ENCODE measurements at places on chromosomes 16 and 17.

GRCh38 chr17:7887482-7888183 is 956 bp upstream of the CHD3 start:
- DNase-seq: peak; percentile 72

GRCh38 chr17:6348891-6349290 is 86.0 kb downstream of the AIPL1 start:
- DNase-seq: no peak

DNA sequence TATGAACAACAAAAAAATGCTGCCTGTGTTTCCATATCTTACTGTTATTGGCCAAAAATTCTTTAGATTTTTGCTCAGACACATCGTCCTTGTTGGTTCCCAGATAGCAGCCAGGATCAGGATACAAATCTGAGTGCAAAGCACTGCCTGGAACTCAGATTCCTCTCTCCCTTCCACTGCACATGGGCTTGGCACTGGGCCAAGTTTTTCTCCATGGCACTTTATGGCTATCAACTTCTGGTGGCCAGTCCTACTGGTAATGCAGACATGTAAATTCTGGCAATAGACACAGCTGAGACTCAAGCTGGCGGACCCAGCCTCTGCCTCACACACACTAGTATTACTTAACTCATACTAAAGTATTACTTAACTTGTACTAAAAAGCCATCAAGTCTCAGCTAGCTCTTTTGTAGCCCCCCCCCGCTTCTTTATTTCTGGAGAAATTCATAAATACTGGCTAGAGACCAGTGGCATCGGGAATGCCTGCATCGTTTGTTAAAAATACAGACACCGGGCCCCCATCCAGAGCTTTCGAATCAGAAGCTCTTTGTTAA is 181.2 kb upstream of the COX10 start:
- DNase-seq: no peak

DNA sequence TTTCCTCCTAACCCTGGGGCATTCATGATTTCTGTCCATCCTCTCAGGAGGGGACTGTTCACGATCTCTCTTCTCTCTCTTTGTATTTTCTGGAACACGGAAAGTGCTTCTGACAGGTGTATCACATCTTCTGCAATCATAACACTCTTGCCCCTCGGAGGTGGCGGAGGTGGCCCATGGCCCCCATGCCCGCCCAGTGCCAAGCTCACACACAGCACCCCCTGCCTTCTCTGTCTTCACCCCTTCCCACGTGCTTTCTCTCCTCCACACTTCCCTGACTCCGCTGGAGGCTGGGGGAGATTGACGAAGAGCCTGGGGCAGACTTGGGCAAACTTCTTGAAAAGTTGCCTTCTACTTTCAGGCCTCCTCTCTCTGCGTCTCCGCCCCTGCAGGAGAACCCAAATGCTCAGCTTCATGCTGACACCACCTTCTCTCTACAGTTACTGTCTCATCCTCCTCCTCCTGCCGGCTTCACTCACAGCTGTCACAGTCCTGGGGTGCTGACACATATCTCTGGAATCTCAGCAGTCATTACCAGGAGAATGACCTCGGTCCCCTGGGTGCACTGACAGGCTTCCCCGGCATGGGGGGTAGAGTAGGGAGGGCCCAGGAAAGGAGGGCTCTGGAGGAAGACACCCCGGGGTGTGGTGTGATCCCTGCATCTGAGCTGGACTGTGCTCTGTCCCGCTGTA is 127.1 kb downstream of the ENGASE start:
- DNase-seq: no peak

DNA sequence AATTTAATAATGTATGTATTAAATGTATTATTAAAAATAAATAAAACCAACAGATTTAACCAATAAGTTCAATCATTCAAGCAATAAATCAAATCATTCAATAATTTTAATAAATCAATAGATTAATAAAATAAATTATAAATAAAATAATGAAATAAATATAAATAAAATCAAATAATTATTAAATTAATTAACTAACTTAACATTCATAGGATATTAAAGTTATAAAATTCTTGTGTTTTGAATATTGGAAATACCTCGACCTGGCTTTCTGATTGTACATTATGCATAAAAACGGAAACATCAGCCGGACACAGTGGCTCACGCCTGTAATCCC is 182.2 kb downstream of the BANP start:
- DNase-seq: no peak

- DNase-seq: no peak
Measured at GRCh38 chr16:48210747-48211146, 33.4 kb upstream of the LONP2 start.

GRCh38 chr17:80260069-80260535 is 550 bp upstream of the RNF213 start:
- DNase-seq: peak; percentile 61

DNA sequence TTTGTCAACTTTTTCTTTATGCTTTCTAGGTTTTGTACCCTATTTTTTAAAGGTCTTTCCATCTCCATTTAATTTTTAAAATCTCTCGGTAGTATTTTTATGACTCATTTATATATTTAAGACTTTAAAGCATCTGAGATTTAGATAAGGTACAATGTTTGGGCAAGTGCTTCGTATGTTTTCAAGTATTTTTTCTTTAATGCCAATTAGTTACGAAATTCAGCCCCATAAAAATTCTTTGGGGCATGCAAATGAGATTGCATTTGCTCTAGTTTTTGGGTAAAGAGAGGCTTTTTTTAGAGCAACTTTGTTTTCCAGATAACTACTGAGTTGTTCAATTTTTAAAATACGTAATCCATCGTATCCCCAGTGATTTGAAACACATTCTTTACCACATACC is 65.3 kb upstream of the CRHR1 start:
- no peak for DNase-seq

GRCh38 chr17:35051183-35051578 is 12.3 kb downstream of the RFFL start:
- DNase-seq: no peak

DNA sequence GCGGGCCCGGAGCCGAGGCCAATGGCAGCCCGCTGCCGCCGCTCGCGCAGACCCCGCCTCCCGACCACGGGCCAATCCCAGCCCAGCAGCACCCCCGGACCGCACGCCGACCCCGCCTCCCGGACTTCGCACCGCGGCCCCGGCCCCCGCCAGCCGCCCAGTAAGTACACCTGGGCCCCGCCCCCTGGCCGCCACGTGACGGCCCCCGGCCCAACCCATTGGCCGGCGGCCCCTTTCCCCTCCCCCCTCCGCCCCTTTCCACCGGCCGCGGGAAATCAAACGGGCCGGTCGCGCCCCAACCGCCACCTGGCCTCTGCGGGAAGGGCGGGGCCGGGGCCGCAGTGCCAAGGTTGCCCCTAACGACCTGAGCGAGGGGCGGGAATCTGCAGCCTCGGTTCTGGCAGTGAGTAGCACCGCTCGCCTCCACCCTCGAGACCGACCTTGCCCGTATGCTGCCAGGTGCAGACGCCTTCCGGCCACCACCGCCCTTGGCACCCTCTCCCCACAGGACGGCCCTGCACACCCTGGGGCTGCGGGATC is at the start of gene YBX2:
TSS of gene YBX2 (minus strand) at position 26 of the 540 bp plus-strand sequence. CDS start 139 bp downstream, outside the sequence.
- peak; percentile 74 for DNase-seq

- DNase-seq: no peak
Measured at GRCh38 chr16:88575251-88575650, 5.0 kb downstream of the ZC3H18 start.

DNA sequence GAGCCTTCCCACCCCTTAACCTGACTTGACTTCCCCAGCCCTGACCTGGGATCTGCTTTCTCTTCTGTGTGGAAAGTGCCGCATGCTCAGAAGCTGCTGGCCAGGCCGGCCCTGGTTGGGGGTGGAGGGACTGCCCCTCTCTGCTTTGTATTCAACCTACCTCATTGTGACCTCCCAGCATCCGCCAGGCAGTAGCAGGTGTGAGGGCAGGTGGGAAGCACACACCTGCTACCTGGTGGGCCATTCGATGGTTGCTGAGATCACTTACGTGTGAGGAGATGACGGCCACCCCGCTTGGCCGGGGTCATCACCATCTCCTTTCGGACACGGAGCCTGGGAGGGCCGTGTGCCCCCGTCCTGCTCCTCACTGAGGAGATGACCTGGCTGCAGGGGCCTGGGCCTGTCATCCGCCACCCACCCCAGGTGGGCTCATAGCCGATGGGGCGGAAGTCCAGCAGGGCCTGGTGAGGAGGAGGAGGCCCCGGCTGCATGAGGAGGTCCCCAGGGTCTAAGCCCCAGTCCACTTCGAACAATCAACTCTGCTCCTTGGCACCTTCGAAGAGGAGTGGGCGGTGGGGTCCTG is 7.1 kb downstream of the CPNE7 start:
- DNase-seq: no peak

DNA sequence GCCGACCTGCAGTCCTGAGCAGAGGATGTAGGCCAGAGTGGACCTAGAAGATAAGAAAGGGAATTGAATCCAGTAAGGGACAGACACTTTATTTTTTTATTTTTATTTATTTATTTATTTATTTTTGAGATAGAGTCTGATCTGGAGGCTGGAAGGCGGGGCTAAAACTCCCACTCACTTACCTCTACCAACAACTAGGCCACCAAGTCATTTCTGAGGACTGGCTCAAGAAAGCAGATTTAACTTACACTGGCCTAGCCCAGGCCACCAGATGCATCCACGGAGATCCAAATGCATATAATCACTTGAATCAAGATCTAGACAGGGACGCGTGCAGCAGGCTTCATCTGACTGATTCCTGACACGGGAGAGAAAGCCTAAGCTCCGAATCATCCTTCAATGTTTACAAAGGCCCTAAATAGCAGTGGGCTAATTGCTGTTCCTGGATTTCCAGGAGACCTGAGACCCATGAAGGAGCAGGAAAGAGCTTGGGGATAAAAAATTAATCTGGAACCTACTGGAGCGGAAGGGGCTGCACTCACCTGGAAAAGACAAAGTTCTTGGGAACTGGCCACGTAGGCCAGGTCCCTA is 1.1 kb upstream of the ALOX12 start:
- no peak for DNase-seq
